GM12865 (cell line): ENCODE measurements at places on chromosomes 3 and 15.

- no peak for DNase-seq
Measured at GRCh38 chr3:4940985-4941384, 38.3 kb upstream of the BHLHE40 start.

- no peak for DNase-seq
Measured at GRCh38 chr15:30068326-30068725, 14.4 kb upstream of the GOLGA8J start.

- peak; percentile 52 for DNase-seq
Measured at GRCh38 chr15:32956006-32956405, 238.2 kb downstream of the GREM1 start.

GRCh38 chr15:96341513-96342405 is 11.3 kb downstream of the NR2F2 start:
- DNase-seq: no peak

DNA sequence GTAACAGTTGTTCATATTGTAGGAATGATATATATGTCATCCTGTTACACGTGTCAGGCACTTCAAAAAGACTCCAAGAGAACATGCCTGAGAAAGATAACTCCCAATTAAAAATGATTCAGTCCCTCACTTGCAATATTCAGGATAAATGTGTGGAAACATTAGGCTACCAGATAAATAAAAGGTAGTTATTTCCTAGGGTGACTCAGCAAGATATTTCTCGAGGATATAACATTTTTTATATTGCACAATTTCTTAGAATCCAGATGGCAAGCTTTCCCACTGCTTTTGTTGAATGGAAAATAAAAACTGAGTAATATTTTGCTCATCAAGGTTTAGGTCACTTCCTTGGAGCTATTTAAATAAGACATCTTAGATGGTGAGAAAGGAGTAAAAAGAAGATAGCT is 181.4 kb downstream of the GAP43 start:
- DNase-seq: no peak

DNA sequence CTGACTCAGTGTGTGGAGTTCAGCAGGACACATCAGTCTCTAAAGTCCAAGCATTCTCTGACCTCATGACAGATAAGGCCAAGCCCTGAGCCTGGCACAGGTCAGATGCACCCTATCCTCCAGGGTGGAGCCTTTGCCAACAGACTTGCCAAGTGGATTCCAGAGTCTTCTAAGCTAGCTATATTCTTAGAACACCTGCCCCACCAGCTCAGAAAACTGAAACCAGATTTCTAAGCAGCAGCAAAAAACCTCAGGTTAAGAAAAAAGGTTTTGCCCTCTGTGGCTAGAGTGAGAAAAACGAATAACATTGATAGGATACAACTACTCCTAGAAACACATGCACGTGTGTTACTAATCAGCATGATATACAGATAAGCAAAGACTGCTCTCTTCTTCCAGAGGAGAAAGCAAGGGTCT is 11.6 kb downstream of the RMDN3 start:
- DNase-seq: no peak

- DNase-seq: no peak
Measured at GRCh38 chr3:9769012-9769411, 735 bp downstream of the CAMK1 start.

DNA sequence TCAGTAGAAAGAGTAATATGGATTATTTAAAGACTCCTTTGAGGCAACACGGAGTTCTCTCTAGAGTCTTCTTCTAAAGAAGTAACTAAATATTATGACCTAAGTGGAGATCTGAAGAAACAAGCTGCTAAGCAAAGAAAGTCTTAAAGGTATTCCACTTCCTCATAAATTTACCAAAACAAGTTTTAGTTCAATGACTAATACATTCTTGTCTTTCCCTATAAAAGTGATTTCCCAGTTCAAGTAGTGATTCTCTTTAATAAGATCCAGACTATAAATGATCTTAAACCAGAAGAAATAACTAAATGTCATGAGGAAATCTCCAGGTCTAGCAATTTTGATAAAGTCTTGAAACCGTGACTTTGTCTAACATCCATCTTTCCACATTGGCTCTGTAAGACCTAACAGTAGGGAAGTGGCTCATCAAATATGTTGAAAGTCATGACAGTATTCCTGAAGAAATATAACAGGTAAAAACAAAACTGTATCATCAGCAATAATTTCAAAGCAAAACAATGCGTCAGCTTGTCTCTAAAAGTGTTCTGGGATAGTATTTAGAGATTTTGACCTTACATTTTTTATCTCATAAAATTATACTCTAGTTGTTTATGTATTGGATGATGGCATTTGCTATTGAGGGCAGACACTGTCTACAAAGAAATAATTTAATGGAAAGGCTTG is 51.8 kb upstream of the NEDD4 start:
- no peak for DNase-seq

GRCh38 chr3:632571-633170 is 436.1 kb downstream of the CHL1 start:
- peak; percentile 76 for DNase-seq

DNA sequence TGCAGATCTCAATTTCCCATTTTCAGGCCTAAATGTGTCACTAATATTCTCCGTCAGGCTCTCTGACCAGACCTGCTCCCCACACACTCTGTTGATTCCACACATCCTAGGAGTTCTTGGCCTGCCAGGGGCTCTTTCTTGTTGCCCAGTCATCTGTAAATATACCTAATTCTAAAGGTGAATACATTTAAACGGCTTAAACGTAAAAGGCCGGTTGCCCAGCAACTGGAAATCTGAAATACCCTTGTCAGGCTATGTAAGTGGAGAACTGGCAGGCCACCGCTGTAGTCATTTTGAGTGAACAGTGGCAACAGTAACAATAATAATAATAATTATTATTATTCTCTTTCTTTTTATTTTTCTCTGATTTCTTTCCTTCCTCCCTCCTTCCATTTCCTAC is 302.7 kb downstream of the AGBL1 start:
- DNase-seq: no peak

DNA sequence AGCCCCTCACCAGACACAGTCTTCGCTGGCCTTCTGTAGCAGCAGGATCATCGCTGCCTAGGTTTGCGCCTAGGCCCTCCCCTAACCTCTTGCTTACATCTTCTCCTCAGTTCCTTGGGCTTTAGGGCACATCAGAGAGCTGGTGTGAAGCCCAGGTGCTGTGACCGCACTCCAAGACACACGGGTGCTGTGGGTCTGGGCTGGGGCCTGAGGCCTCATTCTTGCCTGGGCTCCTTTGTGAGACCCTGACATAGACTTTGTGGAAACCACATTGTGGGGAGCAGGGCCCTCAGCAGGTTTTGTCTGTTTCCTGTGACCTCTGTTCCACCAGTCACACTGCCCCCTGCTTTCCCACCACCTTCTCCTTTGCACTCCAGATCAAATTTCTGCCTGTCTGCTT is 8.0 kb downstream of the AMIGO3 start:
- no peak for DNase-seq

- DNase-seq: no peak
Measured at GRCh38 chr3:116836286-116836685, 126.7 kb downstream of the TUSC7 start.

GRCh38 chr3:110743202-110743601 is 328.4 kb upstream of the NECTIN3 start:
- DNase-seq: no peak

GRCh38 chr3:98680723-98681122 is 82.4 kb upstream of the ST3GAL6 start:
- DNase-seq: no peak

DNA sequence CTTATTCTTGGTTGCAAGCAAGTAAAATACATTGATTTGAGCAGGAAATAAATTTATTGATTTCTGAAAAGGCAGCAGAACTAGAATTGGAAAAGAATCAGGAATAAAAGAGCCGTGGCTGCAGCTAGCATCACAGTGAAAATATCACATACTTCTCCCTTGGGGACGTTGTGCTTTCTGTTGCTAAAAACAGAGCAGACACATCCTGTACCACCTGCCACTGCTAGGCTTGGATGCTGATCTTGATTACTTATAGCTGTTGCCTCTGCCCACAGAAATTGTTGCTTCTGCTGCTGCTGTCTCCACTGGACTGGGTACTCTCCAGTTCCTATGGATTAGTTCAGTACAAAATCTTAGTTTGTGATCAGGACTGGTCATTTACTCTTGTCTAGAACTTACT is 283.8 kb downstream of the C3orf38 start:
- DNase-seq: peak; percentile 79
